Suppressor macrophage treated with lipopolysaccharide for 1 hour (primary cell): ENCODE measurements at places on chromosomes 1 and 21.

GRCh38 chr1:154430903-154431302 lies 25.8 kb downstream of the IL6R start:
- no peak for DNase-seq

- DNase-seq = no peak
These were observed 43.6 kb upstream of the IFFO2 start for GRCh38 chr1:19000065-19000464.

DNA sequence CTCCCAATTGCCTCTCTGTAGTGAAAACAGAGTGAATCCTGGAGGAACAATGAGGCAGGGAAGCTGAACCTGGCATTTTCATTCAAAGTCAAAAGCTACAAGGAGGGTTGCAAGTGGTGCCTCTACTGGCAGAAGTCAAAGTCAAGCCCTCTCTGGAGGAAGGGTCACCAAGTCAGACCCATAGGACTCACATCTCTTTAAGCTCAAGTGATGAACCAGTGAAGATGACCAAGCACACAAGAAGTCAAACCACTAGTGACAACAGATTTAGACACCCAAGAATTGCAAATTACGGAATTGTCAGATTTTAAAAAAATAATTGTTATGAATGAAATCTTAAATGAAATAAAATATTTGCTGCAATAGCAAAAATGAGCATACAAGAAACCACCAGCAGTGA lies 81.1 kb upstream of the ATP1B1 start:
- no peak for DNase-seq

DNA sequence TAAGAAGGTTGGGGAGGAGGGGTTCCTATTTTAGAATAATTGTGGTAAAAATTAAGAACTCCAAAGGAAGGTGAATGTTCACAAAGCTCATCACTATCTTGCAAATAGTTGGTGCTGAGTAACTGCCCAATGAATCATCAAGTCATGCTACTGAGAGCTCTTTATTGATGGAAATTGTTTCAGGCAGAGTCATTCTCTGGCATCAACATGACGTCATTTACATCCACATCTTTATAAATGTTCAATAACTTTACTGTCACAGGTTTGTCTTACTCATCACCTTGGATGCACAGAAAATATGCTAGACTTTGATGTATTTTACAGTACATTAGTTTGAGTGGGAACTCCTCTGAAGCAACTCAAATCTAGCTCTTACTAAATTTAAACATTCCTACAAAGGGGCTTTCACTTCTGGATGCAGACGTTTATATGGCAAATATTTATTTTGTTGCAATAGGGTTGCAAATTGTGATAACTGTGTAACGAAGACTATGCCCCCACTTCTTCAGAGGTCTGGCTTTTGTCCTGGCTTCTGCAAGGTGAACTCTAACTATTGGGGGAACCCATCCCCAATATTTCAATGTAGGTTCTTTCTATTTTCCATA lies 273.7 kb upstream of the AJAP1 start:
- no peak for DNase-seq

- DNase-seq = no peak
These were observed 22.7 kb downstream of the PAX7 start for GRCh38 chr1:18653367-18653766.

- peak; percentile 14 for DNase-seq
These were observed 838 bp upstream of the DISP1 start for GRCh38 chr1:222813866-222814535.

DNA sequence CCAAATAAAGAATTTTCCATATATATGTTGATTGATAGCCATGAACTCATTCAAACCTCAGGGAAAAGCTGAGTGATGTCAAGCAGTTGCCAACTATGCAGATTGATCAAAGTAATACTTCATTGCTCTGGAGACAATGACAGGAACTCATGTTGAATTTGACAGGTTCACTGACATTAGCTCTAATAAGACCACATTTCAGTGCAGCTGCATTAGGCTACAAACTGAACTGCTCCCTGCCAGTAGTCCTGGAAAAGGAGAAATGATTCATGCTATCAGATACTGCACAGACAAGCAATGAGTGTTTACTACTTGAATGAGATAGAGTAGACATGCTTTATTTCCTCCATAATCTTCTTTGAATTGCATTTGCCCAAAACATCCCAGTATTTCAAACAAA lies 948.4 kb downstream of the MRPL39 start:
- DNase-seq = no peak

DNA sequence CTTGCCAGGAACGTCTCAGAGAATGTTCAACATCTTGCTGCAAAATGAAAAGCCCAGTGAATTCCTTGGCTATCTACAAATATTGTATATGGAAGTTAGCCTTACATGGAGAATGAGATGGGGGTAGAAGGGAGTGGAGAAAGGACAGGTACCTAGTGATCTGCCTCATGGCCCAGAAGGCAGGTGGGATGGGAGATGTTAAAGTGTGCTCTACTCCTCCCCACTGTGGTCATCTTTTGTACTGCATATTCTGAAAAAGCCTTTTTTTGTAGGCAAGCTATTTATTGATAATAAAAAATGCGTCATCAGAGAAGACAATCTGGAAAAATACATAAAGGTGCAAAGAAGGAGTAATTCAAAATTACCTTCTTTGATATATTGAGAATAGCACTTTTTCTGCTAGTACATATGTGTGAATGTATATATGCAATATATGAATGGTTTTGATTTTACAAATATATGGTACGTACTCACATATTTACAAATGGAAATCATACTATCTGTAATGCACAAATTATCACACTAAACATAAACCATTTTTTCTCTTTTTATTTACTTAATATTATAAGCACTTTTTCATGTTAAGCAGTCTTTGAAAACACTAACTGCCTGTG lies 19.1 kb upstream of the SLC5A9 start:
- peak; percentile 48 for DNase-seq

- DNase-seq = no peak
These were observed 55.6 kb downstream of the CLSTN1 start for GRCh38 chr1:9767964-9768668.

GRCh38 chr1:160739098-160739511 lies at the start of gene SLAMF7:
Gene SLAMF7, plus strand, starts transcription at chr1:160739247. Its CDS starts 55 bp downstream, at chr1:160739302.
- peak; percentile 95 for DNase-seq

DNA sequence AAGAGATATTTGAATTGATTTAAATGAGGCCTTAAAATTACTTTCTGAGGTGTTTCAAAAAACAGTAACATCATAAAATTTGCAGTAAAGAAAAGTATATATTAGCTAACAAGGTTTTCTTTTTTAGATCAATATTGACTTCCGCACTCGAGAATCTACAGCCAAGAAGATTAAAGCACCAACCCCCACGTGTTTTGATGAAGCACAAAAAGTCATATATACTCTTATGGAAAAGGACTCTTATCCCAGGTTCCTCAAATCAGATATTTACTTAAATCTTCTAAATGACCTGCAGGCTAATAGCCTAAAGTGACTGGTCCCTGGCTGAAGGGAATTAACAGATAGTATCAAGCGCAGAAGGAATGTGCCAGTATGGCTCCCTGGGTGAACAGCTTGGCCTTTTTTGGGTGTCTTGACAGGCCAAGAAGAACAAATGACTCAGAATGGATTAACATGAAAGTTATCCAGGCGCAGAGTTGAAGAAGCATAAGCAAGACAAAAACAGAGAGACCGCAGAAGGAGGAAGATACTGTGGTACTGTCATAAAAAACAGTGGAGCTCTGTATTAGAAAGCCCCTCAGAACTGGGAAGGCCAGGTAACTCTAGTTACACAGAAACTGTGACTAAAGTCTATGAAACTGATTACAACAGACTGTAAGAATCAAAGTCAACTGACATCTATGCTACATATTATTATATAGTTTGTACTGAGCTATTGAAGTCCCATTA lies 3.6 kb downstream of the RGS1 start:
- peak; percentile 52 for DNase-seq

DNA sequence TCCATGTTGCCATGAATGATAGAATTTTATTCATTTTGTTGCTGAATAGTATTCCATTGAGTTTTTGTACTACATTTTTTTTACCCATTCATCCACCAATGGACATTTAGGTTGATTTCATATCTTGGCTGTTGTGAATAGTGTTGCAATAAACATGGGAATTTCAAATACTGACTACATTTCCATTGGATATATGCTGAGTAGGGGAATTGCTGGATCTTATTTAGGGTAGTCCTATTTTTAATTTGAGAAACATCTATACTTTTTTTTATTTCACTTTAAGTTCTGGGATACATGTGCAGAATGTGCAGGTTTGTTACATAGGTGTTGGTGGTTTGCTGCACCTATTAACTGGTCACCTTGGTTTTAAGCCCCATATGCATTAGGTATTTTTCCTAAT lies 38.8 kb upstream of the TNFSF4 start:
- no peak for DNase-seq

DNA sequence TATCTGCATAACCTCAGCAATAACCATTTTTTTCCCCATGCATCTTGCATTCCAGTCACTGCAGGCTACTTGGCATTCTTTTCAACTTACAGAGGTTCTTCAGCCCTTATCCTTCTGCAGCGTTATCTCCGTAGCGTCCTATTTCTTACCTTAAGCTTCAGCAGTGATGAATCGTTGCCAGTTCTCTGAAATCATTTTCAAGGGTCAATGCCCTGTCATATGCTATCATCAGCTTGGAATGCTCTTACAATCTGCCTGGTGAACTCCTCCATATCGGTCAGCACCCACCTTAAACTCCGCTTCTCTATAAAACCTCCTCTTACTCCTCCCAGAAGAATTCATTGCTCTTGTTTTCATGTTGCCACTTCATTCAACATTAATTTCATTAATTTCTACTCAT lies 105.1 kb upstream of the DPH5 start:
- no peak for DNase-seq

DNA sequence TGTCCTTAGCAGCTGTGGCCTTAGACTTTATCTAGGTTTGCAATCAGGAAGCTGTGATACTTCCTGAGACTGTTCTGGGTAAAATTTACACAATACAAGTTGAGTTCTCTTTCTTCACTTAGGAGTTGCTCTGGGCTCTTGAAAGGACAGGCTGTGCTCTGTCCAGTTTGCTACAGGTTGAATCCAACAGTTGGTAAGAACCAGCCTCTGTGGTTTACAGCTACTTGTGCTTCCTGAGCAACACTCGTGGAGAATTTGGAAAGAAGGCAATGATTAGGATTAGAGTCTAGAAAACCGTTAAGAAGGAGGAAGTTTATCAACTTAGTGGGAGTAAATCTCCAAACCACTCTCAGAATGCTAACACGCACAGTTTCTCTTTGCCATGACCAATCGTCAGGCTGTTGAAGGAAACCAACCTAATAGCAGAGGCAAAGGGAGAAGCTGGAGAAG lies 26.8 kb downstream of the GFI1 start:
- peak; percentile 81 for DNase-seq

DNA sequence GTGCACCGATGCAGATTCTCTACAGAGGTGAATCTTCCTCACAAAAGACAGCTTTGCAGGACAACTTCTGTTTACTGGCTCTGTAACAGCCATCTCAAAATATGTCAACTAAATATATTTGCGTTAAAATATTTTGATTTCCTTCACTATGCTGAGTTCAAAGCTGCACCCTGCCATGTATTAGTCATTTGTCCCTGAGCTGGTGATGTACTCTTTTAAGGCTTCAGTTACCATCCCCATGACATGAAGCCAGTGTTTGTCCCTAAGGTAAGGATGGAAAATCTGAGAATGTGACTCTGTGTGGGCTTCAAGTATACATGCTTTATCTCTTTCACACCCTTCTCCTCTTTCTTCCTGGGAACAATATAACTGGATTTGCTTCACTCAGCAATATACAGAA lies 70.2 kb upstream of the BTG3 start:
- DNase-seq = no peak

DNA sequence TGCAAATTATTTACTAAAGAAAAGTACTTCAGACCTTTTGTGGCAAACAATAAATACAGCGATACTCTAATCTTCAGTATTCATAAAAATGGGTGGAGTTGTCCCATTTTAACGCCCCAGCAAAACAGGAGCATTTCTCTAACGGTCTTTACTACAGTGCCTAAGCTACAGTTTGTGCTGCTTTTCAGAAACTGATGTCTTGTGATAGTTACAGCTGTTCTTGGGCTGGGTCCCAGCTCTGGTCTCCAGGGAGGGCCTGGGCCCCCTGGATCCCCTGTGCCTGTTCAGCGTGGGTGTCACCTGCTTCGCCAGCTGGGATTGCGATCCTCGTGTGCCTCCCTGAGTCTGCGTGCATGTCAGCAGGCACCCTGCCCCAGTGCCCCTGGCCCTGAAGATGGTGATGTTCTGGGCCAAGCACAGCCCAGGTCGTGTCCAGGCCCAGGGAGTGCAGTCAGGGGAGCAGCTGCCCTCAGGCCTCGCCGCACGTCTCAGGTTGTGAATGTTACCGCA lies 64.0 kb upstream of the DIP2A start:
- no peak for DNase-seq

DNA sequence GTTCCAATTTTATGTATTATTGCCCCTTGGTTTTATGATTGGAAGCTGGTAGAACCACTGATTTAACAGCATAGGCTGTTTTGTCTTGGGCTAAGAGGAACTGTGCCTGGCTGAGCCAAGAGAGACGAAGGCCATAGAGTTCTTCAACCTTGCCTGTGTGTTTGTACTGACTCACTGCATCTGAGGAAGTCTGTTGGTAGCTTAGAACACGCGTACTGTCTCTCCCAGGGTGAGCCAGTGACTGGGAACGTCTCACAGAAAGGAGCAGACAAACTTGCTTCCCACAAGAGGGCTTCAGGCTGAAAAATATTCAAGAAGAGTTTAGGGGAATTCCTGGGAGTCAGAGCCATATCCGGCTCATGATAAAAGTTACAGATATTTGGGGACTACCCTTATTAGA lies 14.9 kb downstream of the TMEM51 start:
- DNase-seq = peak; percentile 95

- no peak for DNase-seq
These were observed 143.0 kb downstream of the CAMTA1 start for GRCh38 chr1:6928106-6928885.

DNA sequence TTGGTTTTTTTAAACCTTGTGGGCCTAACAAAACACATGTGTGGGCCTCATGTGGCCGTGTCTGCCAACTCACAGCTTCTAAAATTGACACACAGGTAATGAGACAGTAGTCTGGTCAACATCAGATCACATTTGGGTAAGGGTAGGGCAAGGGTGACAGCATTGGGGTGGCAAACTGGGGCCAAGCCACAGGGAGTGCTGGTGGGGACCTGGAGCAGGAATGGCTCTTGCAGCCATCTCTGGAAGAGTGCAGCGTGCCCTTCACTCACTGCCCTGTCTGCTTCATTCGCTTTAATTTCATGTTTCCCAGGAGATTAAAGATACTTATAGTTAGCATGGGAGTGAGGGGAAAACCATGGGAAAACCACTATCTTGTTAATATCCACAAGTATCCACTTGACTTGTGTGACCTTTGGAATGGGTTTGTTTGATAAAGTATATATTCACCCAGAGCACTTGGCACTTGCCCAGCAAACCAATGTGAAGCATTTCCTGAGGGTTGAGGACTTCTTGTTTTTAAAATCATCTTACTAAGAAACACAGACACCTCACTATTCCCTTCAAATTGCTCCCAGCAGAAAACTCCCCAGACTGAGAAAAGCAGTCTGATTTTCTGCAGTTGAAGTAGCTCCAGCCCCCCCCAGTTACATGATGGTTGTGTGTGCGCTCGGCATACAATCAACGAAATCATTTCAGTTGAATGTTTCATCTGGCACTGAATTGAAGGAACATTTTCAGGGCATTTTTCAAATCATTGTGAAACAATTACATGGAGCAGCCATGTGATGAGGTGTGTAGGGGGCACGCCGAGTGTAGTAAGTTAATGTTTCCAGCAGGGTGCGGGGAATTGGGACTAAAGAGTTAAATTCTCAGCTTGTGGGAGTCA lies 175.7 kb downstream of the VPS13D start:
- no peak for DNase-seq
